ENCODE measurements at places on chromosomes 13 and 19. TPM values are rescaled to one million over a fixed set of nuclear protein-coding genes. Genes with fewer than 3 reads are reported as not detected.
A peak's percentile ranks its signal among the peaks of the same experiment; 100 is the strongest.

CEACAM5 gene
- not detected for total RNA-seq

DNA sequence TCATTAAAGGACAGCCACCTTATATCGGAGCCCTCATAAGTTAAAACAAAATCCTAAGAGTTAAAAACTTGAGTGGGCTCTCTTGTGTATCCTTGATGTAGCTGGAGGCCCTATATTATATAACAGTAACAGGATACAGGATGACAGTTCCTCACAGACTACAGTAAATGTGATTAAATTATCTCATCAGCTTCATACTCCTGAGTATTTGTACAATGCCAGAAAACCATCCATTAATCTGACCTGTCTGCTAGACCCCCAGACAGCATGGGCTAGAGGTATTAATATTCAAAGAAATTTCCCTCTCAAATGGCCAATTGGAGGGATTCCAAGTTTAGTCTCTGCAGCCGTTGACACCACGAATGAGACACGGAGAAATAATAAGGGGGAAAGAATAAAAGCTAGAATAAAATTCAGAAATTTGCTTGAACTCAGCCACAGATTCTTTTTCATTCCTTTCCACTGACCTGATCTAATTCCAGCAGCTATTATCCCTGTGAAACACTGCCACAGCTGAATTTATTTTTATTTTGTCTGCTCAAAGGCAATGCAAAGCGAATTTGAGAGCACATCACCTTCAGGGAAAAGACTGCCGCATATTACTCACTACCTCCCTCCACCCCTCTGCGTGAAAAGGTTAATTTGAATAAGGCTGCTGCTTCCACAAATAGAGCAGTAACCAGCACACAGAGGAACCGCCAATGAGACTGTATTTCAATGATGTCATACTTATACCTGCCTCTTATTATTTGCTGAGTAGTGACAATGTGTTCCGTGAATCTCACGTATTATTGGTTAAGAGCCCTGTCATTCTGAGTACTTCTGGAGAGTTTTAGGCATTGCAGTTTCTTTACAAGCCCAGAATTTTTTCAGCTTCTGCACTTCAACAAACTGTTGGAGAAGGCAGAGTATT, 155.9 kb upstream of the KLF12 start:
- DNase-seq, result peak; percentile 68

- no peak for DNase-seq
Observed at GRCh38 chr19:1259206-1259875, 9.8 kb upstream of the CIRBP start.

GRCh38 chr13:72647422-72647821, 80.0 kb downstream of the MZT1 start:
- no peak for DNase-seq

- no peak for DNase-seq
Observed at GRCh38 chr19:34351382-34351826, 13.6 kb upstream of the GPI start.

DNA sequence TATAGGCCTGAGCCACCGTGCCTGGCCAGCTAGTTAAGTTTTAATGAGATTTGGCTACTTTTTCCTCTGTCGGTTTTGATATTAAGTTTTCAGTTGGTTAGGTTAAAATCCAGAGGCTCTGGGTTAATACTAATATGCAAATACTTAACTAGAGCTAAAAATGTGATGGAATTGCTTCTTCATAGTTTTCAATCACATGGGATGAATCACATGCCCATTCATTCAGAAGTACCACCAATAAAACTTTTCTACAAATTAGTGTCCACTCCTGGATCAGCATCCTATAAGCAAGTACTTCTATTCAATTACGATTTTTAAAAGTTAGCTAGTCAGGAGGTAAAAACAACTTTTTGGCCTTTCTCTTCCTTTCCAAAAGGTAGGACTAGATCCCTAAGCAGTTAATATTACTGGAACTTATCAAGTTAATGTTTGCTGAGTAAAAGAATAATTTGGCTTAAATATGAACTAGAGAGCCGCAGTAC, 4.3 kb downstream of the SLC25A30 start:
- no peak for DNase-seq

GRCh38 chr13:27054760-27055159, 116.9 kb downstream of the USP12 start:
- no peak for DNase-seq

- DNase-seq, result no peak
Observed at GRCh38 chr13:50421473-50422130, 406.4 kb downstream of the KCNRG start.

GRCh38 chr13:36857253-36857652, 38.2 kb downstream of the RFXAP start:
- no peak for DNase-seq

Measured in ascending aorta (tissue), 2 donors.